ENCODE measurements at places on chromosomes 6 and 20. TPM values are rescaled to one million over a fixed set of nuclear protein-coding genes. Genes with fewer than 3 reads are reported as not detected.

SF3B5 gene
- 165 TPM for total RNA-seq

SLC16A10 gene
- total RNA-seq = 0.14 TPM

TRAPPC3L gene
- 0.07 TPM for total RNA-seq

SRSF12 gene
- 0.51 TPM for total RNA-seq

Measured in foreskin keratinocyte (primary cell).